ENCODE measurements at places on chromosomes 7 and 10. TPM values are rescaled to one million over a fixed set of nuclear protein-coding genes. Genes with fewer than 3 reads are reported as not detected.

The MRPL43 gene
- 132 TPM for total RNA-seq

The ZNF716 gene
- total RNA-seq: not detected

The PITX3 gene
- total RNA-seq: not detected

The CFAP46 gene
- 3.9 TPM for total RNA-seq

The CCDC71L gene
- 25.1 TPM for total RNA-seq

The SAMD9 gene
- 3.5 TPM for total RNA-seq

The TUBAL3 gene
- total RNA-seq: not detected

The GAD2 gene
- total RNA-seq: not detected
